ENCODE measurements at places on chromosomes 3 and 15.

- DNase-seq: no peak
Measured at GRCh38 chr3:149589332-149589731, 68.5 kb downstream of the WWTR1 start.

- DNase-seq: no peak
Measured at GRCh38 chr3:16290007-16290826, 25.2 kb downstream of the OXNAD1 start.

DNA sequence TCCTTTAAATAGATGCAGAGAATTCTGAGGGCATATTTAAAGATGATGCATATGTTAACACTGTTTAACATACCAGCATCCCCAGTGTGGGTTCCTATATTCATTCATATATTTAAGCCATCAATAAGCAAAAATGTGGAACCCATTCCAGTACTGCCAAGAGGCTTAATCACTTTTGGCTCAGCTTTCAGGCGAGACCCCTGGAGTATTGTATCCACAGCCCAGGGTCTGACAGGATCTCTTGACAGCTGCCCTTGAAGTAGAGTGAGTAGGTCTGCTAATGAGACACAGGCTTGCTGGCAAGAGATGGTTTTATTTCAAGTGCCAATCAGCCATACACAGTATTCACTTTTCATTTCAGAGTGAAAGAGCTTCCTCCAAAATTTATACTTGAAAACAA is 367.3 kb downstream of the OCA2 start:
- DNase-seq: no peak

DNA sequence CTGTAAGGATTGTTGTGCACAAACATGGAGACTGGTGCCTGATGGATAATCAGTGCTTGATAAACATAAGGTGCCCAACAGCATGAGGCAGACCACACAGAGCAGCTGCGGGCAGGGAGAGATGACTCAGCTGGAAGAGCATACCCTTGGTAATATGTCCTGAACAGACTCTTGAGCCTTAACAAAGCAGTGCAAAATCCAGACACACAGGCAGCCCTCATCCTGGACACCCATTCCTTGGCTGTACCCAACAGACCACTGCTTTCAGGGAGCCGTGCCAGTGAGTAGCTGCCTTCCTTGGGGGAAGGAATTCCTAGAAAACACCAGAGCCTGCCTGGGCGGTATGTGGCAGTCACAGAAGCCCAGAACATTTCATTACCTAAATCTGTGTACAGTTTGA is 156.2 kb downstream of the CLSTN2 start:
- no peak for DNase-seq

DNA sequence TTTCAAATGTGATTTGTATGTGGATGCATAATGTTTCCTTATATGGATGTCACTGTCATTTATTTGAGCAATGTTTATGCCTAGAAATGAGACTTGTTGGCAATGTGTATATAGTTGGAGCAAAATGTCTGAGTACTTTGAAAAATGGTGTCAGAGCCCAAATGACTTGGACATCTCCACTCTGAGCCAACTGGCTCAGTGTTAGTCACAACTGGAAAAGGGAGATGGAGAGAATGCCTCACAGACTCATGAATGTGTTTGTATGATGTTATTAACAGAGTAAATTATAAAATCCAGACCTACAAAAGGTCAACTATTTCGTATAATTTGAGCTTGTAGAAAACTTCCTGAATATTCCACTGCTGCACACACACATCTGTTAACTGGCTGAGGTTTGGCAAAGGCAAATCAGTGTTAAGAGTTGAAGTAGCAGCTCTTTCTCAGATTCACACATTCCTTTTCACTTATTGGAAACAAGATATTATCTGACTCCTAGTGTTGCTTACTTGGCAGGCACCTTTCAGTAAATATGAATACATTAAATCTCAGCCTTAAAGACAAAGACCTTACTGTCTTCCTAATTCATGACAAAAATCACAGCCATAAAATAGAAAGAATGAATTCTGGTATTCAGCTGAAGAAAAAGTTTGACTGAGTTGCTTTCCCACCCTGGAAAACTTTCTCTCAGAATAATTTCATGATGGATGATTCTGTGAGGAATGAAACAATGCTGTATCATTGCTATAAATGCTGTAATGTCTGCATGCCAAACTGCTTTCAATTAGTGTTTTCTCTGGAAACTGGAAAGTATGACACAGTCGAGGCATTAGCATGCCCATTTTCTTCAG is 27.0 kb downstream of the ADIPOQ start:
- no peak for DNase-seq

DNA sequence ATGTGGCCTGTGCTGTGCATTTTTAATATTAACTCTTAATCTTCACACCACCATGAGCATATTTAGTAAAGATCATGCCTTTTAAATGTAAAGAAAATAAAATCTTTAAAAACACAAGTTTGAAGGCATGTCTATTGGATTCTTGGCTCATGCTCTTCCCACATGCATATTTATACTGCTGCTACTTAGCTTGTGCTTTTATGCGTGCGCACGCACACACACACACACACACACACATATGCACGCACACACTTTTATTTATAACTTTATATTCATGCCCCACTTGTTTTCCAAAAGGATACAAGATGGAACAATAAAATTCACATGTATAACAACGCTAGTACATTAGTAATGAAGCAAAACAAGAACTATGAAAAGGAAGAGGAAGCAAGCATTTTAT is 36.1 kb upstream of the ZPLD1 start:
- no peak for DNase-seq

- no peak for DNase-seq
Measured at GRCh38 chr15:74608786-74609185, 6.8 kb upstream of the CLK3 start.

Measured in NCI-H2081 treated with DMSO at 0.1 percent for 48 hours (cell line).